ENCODE measurements at places on chromosomes 6 and 20. TPM values are rescaled to one million over a fixed set of nuclear protein-coding genes. Genes with fewer than 3 reads are reported as not detected.

- H3K27me3 ChIP-seq, result no peaks in the 10 kb centered on the region
- no peaks in the 10 kb centered on the region for H3K36me3 ChIP-seq
- no peaks in the 10 kb centered on the region for H3K4me1 ChIP-seq
- no peak for DNase-seq
- H3K4me3 ChIP-seq, result no peak overlapping the region
Measured at GRCh38 chr6:124482071-124482491, 480.2 kb upstream of the RNF217 start.

DNA sequence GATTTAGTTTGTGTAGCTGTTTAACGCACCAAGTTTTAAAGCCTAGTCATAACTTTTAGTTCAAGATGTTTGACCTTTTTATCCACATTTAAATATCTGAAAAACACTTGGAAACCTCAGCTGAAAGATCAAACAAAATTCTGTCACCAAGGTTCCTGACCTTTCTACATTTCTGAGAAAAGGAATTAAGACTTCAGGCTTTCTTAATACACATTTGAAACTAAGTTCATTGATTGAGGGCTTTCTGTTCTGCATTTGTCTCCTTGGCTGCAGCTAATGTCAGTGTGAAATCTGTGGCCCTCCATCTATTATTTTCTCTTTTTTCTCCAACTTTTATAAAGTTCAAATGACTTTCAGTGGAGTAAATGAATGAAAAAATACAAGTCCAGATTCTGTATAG lies 22.7 kb upstream of the FBXL4 start:
- no peaks in the 10 kb centered on the region for H3K36me3 ChIP-seq
- H3K4me3 ChIP-seq, result no peak overlapping the region
- no peak for DNase-seq
- no peaks in the 10 kb centered on the region for H3K27me3 ChIP-seq

Gene HUS1B
- total RNA-seq, result 2.9 TPM

DNA sequence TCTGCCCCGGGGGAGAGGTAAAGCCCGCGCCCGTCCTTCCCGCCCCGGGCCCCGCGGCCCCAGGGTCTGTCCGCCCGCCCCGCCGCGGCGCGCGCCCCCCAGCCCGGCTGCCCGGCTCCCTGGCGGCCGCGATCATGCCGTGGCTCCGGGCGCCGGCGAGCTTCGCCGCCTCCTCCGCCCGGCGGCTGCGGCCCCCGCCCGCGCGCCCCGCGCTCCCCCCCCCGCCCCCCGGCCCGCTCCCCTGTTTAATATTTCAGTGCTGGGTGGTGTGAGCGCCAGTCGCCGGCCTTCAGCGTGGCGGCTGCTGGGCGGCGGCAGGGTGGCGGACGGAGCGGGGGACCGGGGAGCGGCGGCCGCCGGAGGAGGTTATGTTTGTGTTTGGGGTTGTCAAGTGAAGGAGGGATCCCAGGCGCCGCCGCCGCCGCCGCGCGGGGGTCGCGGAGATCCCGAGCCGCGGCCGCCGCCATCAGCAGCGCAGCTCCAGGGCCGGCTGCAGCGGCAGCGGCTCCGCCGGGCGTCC lies at the start of gene HIVEP1:
Gene HIVEP1 (plus strand): TSS at position 275 of the 520 bp plus-strand sequence. CDS start 3,317 bp downstream, outside the sequence.
- peak; percentile 31 for DNase-seq
- H3K27me3 ChIP-seq, result no peaks in the 10 kb centered on the region
- peaks cover 26% of the 10 kb centered on the region for H3K4me1 ChIP-seq
- H3K27ac ChIP-seq, result peak within 1 kb of the TSS; percentile 99

Gene NUS1
- total RNA-seq, result 56.9 TPM

Data from stomach (tissue), 19 donors.